ENCODE measurements at places on chromosomes 13 and 19.

DNA sequence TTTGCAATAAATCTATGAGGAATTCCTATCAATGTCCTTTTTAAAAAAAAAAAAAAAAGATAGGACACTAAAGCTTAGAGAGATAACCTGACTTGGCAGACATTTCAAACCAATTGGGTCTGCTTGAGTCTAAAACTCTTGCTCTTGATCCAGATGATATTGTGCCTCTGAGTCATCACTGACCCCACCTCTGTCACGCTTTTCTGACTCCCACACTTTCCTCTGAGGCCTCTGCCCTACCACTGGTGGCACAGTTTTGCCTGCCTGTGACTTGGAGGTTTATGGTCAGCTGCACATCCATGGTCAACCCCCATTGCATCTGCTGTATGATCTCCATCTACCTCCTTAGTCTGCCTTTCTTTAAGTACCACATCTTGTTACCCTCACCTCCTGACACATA is 328.7 kb downstream of the SPRY2 start:
- DNase-seq = no peak

- DNase-seq = no peak
Observed at GRCh38 chr13:27354379-27354778, 70.0 kb upstream of the GTF3A start.

GRCh38 chr19:2461751-2462634 is 5.2 kb upstream of the LMNB2 start:
- DNase-seq = peak; percentile 39

- no peak for DNase-seq
Observed at GRCh38 chr19:56983171-56983570, 136.6 kb upstream of the USP29 start.

Measured in activated gamma-delta T cell treated with Interleukin-2 at 50 U/mL for 16 hours (primary cell).